ENCODE measurements at places on chromosomes 7 and 10.

DNA sequence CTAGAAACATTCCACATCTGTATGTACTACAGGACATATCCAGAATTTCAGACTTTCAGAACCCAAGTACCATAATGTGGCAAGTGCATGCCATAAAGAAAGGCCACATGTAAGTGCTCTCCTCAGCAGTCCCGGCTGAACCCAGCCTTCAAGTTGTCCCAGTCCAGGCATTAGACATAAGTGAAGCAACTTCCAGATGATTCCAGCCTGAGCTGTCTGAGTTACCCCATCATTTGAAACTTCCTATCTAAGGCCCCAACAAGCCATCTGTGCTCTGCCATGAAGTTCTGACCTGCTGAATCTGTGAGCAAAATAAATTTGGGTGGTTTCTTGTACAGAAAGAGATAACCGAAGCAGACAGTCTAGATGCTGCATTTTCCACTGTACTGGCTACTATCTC, 218.8 kb downstream of the IPMK start:
- DNase-seq: no peak

GRCh38 chr7:114133717-114134116, 214.9 kb upstream of the PPP1R3A start:
- no peak for DNase-seq

DNA sequence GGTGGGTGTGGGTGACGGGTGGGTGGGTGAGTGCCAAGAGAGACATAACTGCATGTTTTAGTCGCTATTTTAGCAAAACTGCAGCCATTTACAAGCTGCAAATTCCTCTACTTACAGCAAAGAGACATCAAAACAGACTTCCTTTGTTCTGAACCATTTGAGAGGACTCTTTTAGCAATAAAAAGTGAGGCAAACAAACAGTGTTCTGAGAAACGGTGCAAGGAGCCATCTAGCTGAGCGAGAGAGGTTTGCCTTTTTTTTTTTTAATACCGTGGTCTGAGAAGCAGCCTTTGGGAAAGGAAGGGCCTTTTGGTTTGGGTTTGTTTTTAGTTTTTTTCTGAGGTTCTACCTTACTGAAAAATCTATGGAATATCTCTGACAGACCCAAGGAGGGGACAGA, 62.9 kb downstream of the SCRN1 start:
- no peak for DNase-seq

DNA sequence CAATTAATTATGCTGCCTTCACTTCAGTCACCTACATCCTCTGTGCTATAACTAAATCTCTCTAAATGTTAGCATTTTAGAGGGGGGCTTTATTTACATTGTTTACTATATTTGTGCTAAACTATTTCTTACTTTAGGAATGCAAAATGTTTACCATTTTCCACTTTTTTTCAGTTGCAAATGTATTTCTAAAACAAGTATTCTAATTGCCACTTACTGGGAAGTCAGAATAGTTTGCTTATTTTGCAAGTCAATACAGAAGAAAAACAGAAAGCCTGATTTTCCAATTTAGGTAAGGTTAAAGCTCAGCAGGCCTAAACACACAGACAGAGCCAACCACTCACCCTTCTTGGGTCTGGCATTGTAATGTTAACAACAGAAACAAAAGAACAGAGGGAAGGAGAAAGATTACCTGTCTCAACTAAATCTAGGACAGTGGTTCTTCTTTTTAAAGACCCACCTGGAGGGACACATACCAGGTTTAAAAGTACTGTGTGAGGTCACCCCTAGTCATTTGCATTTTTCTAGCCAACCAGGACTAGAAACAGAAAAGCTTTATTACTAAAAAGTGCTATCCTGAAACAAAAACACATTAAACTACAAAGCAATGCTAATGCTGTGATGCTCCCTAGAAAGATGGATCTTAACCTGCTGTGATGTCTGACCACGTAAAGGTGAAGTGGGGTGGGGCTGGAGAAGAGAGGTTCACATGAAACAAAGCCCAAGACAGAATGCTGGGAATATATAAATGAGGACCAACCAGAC, 178.2 kb downstream of the SLC25A13 start:
- no peak for DNase-seq

- no peak for DNase-seq
Measured at GRCh38 chr7:78018641-78019446, 220.3 kb downstream of the PHTF2 start.
